ENCODE measurements at places on chromosomes 7 and 10.

- no peak for DNase-seq
These were observed 5.0 kb downstream of the CD36 start for GRCh38 chr7:80643336-80643915.

GRCh38 chr7:128827971-128828711 is 2.1 kb upstream of the FLNC start:
- no peak for DNase-seq

GRCh38 chr10:127585519-127586023 is 36.5 kb downstream of the NPS start:
- no peak for DNase-seq

DNA sequence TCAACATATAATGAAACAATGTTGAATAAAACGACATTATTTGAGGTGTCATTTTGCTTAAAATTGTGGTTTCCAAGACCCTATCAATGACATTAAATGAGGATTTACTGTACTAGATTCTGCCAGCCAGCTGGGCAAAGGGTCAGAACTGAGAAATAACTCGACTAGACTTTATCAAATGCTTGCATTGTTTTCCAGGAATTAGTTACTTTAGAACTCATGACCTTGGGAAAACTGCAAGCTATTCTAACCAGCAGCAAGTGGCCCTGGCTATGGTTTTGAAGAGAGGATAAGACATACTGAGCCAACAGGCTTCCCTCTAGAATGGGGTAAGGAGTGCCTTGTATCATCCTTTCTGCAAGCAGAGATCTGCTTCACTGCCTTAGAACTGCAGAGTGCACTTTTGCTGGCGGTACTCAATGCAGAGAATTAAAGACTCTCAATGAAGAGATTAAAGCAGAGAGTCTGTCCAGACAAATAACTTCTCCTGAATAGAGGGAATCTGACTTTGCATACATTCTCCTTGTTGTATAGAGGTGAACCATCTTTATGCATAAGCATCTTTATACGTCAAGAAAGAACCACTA is 281.5 kb downstream of the ARL4A start:
- DNase-seq: no peak

DNA sequence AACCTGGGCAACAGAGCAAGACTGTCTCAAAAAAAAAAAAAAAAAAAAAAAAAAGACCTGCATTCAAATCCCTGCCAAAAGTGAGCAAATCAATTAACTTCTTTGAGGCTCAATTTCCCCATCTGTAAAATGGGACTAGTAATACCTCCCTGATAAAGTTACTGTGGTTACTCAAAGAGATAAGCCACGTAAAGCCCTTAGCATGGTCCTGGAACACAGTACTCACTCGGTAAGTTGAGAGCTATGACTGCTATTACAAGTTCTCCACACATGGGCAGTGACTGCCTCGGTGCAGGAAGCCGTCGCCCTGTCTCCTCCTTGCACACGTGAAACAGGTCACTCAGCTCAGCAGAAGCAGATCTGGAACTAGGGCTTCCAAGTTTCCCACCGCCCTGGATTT is 37.9 kb downstream of the DDIT4 start:
- no peak for DNase-seq

DNA sequence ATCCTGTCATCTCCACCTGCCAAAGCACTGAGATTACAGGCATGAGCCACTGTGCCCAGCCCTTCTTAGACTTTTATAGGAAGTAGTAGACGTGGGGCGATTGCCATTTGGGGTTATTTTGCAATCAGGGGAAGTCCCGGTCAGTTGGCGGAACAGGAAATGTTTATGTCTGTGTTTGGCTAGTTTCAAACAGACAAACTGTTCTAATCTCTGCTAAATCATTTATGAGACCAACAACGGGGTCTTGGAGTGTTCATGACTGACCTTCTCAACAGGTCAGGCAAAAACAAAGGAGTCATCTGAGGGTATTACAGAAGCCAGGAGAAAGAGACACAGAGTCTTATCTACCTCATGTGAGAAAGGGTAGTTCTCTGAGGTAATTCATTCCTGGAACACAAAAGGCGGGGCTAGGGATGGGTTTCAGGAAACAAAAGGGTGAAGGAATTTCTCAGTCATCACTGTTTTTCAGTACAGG is 6.6 kb upstream of the TPK1 start:
- DNase-seq: no peak

- DNase-seq: no peak
These were observed 67.0 kb downstream of the CDK6 start for GRCh38 chr7:92769394-92769699.

- DNase-seq: peak; percentile 83
These were observed 68.0 kb downstream of the LANCL2 start for GRCh38 chr7:55432939-55433784.

GRCh38 chr10:87519582-87519981 is 14.9 kb downstream of the MINPP1 start:
- no peak for DNase-seq

GRCh38 chr7:42342381-42342780 is 105.4 kb upstream of the GLI3 start:
- no peak for DNase-seq

DNA sequence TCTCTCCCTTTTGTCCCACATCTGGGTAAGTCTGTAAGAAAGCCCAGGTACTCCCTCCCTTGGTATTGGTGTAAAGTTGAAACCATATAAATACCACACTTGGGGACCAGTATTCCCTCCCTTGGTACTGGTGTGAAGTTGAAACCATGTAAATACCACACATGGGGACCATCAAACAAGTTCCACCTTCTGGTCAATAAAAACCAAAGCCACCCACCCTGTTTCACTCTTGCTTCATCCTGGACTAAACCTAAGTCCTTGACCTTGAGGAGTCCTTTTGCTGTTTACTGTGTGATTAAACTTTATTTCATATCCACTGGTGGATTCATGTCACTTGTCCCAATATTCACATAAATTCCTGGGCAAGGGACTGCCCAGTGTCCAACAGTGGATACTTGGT is 8.4 kb downstream of the P4HA1 start:
- no peak for DNase-seq

GRCh38 chr7:17339952-17340351 is 41.5 kb downstream of the AHR start:
- no peak for DNase-seq

Data from NCI-H2081 (cell line).